GM13977 (cell line): ENCODE measurements at places on chromosomes 3 and 15.
A peak's percentile ranks its signal among the peaks of the same experiment; 100 is the strongest.

GRCh38 chr15:93980261-93980911 is 251.0 kb upstream of the MCTP2 start:
- DNase-seq: no peak

- DNase-seq: no peak
These were observed 98.2 kb downstream of the PLXNA1 start for GRCh38 chr3:127081001-127081720.

DNA sequence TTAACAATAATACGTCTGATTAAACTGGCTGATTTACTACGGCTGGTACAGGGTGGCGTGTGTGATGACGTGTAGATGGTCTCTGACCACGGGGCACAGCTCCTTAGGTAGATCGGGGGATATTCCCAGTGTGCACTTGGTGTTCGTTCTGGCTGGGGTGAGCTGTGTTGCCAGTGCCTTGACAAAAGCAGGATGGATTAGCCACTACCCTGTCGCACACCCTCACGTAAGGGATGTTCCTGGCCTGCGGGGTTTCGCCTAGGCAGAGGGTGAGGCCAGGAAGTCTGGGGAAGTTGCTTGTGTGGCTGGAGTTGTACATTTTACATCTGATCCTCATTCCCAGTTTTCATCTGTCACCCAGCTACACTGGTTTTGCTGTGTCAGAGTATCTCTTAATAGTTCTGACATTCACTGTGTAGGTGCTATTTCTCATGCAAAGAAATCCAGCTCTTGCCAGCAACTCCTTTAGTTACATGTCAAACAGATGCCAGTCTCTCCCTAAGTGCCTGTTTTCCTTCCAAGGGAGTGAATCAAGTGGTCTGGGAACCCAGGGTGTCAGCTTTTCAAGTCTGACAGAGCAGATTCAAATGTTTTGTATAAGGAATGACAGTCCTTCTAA is 66.1 kb upstream of the CCR4 start:
- no peak for DNase-seq

- DNase-seq: no peak
These were observed 10.8 kb downstream of the BHLHE40 start for GRCh38 chr3:4990069-4990468.

- DNase-seq: no peak
These were observed 98.4 kb upstream of the PEX5L start for GRCh38 chr3:180135101-180135500.

DNA sequence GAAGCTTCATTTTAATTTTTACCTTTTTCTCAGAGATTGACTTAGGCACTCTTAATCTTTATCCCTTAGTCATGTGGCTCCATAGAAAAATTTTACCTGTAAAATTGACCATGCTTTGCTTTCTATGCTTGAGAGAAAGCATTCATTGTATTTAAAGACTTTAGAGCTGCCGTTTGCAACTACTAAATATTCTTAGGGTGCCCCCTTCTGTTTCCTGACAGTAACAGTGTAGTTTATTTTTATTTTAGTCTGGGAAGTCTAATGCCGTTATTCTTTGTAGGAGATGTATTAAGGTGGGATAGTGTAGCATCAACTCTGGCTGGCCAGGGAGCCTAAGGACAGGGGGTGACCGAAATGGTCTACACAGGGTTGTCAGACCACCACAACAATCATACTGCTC is 84.5 kb upstream of the SYNPR start:
- DNase-seq: no peak

DNA sequence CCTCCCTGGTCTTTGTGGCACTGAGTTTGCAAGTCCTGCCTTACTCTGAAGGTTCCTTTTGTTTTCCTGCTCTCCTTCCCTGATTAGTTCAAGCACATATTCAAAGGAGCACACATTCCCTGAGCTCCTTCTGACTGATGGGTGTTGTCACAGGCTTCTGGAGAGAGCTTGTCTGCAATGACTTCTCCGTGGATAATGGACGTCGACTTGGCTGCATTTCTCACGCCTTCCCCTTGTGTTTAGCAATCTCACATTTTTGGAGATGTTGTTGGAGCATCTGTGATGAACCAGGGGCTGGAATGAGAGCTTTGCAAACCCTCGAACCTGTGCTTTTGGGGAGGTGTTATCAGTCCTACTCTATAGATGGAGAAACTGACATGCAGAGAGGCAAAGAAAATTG is 375.4 kb upstream of the PROK2 start:
- DNase-seq: no peak

DNA sequence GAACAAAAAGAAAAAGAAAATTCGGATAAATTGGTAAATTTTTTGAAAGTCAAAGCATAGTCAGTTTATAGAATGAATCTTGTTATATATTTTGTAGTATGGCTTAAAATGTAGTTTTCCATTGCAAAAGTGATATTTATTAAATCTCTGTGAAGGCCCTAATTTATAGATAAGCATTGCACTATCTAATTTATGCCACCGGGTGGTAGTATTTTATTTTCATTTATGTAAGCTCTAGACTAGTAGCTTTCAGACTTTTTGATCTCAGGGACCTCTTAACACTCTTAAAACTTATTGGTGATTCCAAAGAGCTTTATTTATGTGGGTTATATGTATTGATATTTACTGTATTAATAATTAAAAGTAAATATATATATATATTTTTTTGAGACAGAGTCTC is 133.9 kb upstream of the LRRFIP2 start:
- DNase-seq: peak; percentile 11
